Right forelimb (tissue), 1 donor: ENCODE measurements at places on chromosomes 16 and 17.
A peak's percentile ranks its signal among the peaks of the same experiment; 100 is the strongest.

- DNase-seq: no peak
Observed at GRCh38 chr16:1581804-1582203, 30.1 kb downstream of the IFT140 start.

- DNase-seq: no peak
Observed at GRCh38 chr17:63354256-63354655, 91.8 kb downstream of the CYB561 start.

- no peak for DNase-seq
Observed at GRCh38 chr17:40953881-40954280, 12.9 kb downstream of the KRT39 start.

DNA sequence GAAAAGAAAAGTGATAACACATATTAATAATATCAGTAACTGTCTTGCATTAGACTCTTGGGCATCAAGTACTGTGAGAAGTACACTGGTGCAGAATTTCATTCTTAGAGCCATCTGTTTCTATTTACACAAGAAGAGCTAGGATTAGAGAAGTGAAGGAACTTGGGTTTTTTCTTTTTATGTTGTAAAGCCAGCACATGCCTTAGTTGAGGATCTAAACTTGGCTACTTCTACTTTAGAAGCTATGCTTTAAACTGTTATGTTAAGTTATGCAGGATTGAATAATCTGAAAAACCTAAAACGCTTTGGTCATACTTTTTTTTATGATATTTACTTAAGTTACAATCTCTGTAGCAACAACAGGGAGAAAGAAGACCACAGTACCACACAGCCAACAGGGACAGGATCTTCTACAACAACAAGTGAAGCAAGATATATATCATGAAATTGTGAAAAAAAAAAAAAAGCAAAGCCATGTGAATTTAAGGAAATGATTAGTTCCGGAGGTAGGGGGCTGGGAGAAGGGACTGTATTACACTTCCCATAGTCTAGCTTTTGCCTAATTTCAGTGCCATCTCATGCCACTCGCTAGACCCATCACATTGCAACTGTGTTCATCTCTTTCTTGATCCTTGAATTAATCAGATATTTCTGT, 305.1 kb upstream of the GOT2 start:
- DNase-seq: no peak

- DNase-seq: no peak
Observed at GRCh38 chr17:37234106-37234505, 141.7 kb upstream of the C17orf78 start.

DNA sequence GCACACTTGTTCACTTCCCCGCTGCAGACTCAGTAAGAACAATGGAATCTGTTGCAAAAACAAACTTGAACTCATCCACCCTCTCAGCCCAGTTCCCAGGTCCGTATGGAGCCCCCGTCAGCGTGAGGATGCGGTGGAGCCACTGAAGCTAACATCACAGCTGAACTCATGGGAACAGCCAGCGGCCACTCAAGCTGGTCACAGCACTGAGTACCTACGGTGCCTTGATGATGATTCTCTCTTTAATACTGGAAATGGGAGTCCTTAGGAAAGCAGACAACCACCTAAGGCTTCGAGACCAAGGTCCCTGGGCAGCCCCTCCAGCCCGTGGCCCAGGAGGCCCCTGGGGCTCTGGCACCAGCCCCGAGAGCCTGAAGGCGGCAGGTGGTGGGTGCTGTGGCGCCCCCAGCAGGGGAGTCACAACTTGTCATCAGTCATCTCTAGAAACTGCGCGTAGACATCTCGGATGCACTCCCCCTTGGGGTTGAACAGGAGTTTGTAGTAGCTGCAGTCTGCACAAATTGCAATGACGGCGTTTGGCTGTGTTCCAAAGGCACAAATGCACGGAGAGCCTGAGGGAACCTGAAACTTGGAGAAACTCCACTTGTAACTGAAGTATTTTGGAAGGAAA, 31.0 kb upstream of the RHOT1 start:
- peak; percentile 81 for DNase-seq

DNA sequence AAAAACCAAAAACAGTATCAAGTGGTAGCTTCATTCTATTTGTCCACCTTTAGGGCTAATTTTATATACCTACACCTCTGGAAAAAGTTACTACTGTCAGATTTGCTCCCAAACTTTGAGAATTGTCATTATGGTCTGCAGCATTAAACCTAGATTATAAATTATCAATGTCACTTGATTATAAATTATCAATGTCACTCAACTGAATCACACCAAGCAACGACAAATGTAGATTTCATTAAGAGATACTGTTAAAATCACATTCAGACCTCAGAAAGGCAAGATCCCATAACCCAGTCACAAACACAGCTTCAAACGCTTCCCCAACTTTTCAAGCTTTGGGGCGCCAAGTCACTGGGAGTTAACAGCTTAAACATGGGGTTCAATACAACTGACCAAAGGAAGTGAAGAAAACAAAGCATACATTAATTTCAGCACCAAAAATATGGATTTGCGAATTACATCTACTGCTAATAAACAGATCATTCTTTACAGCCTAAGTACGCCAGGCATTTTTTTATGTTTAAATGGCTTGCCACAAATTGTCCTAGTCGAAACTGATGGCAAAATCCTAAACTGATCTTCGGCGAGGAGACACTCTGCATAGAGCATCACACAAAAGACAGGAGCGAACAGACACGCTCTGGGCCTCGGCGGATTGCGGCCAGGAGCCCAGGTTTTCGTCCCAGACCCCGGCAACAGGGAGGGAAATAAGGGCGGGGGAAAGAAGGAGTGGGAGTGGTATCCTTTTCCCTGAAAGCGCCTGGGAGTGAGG, 981 bp downstream of the GLG1 start:
- no peak for DNase-seq

DNA sequence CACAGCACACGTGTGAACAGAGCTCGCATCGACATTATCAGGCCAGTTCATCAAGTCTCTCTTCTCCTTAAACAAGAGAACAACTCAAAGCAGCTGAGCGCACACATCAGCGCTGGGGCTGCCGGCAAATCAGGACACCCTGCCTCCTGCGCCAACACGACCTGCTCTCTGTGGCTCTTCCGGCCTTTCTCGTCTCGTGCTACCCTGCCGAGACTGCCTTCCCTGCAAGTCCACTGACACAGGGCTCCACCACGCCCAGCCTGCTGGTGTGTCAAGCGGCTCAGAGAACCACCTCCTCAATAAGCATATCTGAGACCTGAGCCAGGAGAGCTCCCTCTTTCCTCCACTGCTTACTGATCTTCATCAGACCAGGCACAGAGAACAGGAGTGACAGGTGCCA, 96.9 kb downstream of the ZNF778 start:
- DNase-seq: no peak

- no peak for DNase-seq
Observed at GRCh38 chr16:83689385-83689831, 118.4 kb upstream of the HSBP1 start.

DNA sequence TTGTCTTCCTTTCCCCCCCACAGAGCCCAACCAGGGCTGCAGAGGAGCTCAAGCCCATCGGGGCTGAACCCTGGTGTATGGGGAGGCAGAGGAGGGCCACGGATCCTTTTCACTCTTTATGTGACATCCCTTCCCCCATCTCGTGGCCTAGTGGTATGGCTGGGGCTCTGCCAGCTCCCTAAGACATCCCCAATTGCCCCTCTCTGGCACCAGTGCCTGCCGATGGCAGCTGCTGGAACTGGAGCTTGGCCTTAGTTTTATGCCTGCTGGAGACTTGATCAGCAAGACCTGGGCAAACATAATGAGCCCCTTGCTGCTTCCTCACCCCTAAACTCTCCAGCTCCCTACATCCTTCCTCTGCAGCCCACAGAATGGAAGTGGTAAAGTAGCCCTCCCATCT, 8.0 kb upstream of the TOP2A start:
- DNase-seq: no peak

DNA sequence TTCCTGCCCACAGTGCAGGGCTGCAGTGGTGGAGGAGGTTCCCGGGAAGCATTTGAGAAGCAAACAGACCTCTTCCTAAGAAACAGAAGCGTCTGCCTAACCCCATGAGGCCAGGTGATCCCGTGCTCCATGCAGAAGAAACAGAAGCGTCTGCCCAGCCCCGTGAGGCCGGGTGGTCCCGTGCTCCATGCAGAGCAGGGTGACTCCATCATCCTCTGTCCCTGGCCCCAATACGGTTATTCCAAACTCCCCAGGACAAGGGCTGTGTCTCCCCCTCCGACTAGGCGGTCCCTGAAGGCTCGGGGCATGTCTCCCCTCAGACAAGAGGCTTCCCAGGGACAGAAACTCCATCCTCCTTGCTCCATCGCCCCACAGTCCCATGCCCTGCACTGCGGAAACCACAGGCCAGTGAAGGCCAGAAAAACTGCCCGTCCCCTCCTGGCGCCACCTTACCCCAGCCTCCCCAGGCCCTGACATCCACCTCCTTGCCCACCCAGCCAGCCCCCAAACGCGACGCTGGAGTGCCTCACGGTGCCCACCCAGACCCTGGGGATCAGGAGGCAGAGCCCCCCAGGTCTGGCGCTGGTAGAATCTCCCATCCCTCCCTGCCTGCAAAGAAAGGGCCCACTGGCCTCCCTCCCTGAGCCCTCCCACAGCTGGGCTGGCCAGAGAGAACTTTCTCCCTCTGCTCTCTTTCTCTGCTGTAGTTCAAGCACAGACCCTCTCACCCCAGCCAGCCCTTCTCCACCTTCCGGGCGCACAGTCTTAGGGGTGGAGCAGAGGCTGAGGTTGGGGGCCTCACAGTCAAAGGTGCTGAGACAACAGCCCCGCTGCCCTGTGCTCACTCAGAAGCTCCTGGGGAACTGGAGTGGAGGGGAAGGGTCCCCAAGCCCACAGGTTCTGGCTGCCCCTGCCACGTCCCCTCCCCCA, 30.6 kb upstream of the KRT17 start:
- DNase-seq: peak; percentile 40

DNA sequence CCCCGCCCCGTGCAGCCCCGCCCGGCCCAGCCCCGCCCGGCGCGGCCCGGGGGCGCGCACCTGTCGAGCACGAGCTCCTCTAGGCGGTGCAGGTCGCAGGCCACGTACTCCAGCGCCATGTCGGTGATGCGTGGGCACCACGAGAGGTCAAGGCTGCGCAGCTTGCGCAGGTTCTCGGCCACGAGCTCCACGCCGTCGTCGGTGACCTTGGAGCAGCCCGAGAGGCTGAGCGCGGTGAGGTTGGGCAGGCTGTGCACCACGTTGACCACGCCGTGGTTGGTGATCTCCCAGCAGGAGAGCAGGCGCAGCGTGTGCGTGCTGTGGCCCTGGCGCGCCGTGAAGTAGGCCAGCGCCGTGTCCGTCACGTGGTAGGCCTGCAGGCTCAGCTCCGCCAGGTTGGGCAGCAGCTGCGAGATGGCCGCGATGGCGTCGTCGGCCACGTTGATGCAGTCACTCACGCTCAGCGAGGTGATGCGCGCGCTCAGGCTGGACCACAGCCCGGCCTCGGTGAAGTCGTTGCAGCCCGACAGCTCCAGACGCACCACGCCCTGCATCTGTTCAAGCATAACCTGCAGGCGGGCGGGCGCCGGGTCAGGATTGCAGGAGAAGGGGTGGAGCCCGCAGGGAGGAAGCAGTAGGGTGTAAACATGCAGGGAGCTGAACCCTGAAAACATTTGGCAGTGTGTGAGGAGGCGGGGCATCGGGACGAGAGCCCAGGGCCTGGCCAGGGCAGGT, 5.3 kb upstream of the WDR24 start:
- DNase-seq: no peak

DNA sequence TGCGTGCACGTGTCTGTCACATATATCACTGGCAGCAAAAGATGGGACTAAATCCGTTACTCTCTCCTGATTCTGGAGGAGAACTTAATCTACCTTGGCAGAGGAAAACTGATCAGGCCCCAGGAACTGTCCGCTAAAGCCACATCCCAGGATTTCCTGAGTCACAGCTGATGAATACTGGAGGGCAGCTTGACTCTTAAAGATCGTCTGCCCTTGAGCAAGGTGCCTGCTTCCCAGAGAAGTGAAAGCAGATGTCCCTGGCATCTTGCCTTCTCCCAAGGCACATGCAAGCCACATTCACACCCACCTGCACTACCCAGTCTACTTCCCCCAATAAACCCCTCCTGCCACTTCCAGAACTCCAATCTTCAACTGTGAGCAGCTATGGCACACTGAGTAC, 99.8 kb downstream of the CPPED1 start:
- no peak for DNase-seq

GRCh38 chr16:74252329-74252728, 44.3 kb upstream of the PSMD7 start:
- DNase-seq: no peak

DNA sequence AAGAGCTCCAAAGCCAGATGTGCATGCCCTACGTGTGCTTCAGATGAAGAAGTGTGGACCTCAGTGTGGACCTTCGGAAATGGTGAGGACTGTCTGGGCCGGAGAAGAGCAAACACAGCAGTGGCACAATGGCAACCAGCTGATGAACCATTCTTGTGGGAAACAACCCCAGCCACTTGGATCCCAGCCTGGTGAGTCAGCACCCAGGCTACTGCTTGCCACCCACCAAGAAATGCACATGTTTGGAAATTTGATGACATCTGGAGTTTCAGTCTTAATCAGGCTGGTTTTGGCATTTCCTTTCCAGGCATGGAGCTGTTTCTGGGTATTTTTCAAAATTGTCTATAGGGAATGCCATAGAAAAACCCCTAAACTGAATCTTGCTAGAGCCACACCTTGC, 42.7 kb downstream of the DYNLRB2 start:
- no peak for DNase-seq

GRCh38 chr17:77478899-77479298, 338.1 kb downstream of the SEC14L1 start:
- no peak for DNase-seq

- DNase-seq: no peak
Observed at GRCh38 chr17:37305406-37305905, 70.3 kb upstream of the C17orf78 start.

DNA sequence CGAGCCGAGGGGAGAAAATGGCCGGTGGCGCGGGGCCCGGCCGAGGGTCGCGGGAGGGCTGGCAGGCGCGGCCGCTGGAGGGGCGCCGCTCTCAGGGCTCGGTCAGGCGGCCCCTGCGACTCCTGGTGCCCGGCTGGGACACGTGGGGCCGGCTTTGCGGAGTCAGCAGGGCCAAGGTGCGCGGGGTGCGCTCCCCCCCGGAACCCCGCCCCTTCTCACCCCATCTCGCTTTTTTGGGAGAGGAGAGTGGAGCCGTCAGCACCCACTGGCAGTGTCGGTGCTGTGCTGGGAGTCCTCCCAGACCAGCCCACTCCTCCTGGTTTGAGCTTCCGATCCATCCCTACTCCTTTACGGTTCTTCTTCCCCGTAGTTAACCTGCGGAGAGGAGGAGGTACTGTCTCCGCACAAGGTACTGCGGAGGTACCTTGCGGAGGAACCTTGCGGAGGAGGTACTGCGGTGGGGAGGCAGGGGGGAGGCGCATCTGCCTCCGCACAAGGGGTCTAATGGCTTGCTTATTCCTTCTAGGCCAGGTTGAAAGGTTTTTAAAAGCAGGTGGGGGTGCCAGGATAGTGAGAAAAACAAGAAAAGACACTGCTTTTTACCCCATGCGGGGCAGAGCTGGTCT, 19.1 kb upstream of the CBX8 start:
- no peak for DNase-seq

GRCh38 chr17:79042421-79043190, 18.6 kb downstream of the C1QTNF1 start:
- no peak for DNase-seq

DNA sequence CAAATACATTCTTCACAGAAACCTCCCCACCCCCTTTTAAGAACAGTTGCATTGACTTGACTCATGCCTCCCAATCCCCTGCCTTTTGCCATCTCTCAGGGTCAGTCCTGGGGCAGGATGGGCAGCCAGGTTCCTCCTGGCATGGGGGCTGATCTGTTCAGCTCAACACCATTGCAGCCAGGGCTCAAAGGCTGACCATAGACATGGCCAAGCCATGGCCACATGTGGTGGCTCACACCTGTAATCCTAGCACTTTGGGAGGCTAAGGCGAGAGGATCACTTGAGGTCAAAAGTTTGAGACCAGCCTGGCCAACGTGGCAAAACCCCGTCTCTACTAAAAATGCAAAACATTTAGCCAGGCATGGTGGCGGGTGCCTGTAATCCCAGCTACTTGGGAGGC, 14.1 kb downstream of the ATP2C2 start:
- DNase-seq: no peak
